KBM-7 (cell line): ENCODE measurements at places on chromosomes 12 and 14.

DNA sequence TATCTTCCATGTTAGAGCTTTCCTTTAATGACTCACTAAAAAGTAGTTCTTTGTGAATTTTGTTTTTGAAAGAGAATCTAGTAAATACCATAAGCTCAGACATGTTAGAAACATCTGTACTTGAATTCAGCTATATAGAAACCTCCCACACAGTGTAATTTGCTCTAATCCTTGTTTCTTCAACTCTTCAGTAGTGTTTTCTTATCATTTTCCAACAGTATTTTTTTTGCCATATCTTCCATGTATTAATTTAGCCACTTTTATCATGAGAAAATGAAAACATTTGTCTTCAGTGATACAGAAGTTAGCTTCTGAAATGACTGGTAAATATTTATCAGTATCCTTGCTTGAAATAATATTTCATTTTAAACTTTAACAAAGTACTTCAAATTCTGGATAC is 73.6 kb downstream of the ARID2 start:
- no peak for DNase-seq

DNA sequence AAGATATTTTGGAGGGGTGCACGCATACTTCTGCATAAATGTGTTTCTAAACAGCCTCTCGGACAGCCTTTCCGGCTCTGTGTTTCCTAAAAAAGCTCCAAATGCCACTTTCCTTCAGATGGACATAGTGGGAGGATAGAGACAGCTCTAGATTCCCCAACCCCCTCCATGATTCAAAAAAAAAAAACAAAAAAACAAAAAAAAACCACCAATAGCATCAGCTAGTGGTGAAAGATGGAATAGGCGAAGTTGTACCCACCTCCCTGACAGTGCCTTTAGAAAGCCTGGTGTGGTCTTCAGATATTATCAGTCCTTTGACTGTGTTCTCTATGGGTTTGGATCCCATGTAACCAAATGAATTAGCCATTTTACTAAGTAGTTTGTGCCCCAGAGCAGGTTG is 94.1 kb downstream of the PHETA1 start:
- peak; percentile 39 for DNase-seq

DNA sequence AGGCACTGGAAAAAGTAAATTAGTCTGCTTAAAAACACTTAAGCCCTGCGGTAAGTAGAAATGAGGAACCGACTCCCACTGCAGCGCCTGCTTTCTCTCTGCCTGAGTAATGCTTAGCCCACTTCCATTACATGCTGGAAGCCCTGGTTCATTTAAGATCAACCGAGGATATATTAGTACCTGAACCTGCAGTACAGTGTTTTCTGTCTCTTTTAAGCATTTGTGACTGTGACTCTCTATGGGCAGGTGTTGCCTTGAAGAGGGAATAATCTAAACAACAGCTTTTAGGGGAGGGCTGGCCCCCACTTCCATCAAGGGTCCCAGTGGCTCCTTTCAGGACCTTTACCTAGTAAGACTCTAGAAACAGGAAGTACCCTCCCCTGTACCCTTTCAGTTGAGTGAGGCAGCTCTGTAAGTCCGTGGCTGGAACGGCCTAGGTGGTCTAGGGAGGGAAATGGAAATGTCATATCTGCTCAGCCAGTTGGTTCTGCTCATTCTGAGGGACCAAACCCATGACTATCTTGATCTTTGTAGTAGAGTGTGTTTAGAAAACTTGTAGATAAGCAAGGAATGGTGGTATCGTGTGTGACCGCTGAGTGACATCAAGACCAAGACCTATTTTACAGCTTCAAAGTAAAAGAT is 56.2 kb downstream of the FNTB start:
- DNase-seq, result peak; percentile 97

GRCh38 chr14:55370883-55371455 is 40.7 kb downstream of the ATG14 start:
- no peak for DNase-seq

DNA sequence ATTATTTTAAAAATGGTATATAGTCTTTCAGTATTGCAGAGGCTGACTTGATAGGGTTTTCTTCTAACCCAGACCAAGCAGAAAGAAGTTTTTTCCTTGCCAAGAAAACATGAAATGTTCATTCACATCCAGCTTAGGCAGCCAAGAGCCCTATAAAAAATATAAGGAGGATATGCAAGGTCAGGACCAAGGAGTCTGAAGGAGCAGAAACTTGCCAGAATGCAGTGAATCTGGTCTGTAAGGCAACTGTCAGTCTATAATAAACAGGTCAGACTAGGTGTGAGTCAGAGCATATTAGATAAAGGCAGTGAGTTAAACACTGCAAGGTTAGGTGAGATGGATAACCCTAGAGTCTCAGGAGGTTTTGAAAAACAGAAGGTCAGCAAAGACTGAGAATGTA is 645.5 kb downstream of the C12orf50 start:
- DNase-seq, result no peak

DNA sequence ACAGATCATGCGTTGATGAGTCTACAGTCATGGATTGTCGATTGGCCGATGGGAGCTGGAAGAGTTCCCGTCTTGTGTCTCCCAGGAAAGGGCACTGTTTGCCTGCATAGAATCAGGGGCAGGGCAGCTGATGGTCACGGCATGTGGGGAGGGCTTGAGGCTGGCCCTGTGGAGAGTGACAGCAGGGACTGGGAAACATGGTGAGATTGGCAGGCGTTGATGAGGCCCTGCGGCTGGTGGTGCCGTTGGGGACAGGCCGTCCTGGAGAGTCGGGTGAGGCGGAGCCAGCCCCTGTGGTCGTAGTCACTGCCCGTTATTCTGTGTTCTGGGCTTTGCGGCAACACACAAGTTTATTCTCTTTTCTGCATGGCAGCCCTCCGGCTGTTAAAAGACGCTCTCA is 52.9 kb downstream of the TECPR2 start:
- DNase-seq, result no peak

GRCh38 chr14:76136476-76137110 is 15.1 kb upstream of the GPATCH2L start:
- DNase-seq, result no peak

DNA sequence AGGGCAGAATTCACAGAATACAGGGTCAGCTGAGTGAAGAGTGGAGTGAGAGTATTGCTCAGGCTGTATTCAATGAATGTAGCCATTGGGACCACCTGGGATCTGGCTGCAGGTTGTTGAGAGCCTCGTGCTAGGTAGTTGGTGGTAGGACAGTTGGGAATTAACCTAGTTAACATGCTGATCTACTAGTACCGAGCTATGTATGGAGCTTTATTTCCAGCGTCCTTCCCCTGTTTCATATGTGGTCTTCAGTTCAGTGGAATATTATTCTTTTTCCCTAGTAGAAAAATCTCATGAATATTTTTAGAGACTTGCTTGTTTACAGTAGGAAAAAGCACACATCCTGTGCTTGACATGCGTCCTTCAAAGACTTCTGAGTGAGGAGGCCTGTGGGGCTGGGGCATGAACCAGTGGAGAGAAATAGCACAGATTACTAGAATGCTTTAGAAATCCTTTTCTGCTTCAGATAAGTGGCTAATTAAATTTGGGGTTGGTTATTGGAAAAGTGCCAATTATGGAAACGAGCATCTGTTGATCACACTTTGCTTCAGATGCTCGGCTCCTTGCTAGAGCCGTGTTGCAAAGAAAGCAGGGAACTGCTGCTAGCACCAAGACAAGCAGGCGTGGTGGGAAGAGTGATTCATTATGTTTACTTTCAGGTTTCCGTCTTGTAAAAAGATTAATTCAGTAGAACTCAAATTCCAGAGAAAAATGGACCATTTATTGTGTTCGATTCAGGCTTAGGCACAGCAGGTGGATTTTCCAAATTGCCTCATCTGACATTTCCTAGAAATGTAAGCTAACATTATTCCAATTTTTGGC is 53.6 kb downstream of the ARF6 start:
- DNase-seq, result no peak
